Lung microvascular endothelial cell (primary cell): ENCODE measurements at places on chromosomes 16 and 17.

DNA sequence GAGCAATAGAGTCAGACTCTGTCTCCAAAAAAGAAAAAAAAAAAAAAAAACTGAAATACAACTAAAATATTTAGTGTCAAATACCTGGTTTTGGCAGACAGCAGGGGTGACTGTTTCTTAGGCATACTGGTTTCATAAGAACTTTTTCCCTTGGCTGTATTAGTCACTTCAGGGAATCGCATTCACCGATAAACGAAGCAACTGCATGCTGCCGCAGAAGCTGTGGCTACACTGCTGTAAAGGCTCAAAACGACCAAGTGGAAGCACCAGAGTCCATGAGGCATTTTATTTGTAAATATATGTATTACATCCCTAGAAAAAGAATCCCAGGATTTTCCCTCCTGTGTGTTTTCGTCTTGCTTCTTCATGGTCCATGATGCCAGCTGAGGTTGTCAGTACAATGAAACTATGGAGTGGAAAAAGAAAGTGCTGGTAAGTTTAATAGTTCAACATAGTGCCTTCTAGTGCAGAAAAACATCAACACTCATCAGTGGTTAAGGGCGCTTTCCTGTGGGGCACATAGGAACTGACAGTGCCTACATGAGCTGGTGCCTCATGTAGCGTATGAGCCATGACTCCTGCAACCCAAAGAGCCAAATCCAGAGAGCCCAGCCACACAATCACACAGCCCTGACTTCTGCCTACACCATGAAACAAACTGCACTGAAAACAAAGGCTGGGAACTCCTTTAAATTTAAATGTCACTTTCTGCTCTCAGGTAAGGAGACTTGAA, 7.3 kb downstream of the RPS15A start:
- no peak for DNase-seq

DNA sequence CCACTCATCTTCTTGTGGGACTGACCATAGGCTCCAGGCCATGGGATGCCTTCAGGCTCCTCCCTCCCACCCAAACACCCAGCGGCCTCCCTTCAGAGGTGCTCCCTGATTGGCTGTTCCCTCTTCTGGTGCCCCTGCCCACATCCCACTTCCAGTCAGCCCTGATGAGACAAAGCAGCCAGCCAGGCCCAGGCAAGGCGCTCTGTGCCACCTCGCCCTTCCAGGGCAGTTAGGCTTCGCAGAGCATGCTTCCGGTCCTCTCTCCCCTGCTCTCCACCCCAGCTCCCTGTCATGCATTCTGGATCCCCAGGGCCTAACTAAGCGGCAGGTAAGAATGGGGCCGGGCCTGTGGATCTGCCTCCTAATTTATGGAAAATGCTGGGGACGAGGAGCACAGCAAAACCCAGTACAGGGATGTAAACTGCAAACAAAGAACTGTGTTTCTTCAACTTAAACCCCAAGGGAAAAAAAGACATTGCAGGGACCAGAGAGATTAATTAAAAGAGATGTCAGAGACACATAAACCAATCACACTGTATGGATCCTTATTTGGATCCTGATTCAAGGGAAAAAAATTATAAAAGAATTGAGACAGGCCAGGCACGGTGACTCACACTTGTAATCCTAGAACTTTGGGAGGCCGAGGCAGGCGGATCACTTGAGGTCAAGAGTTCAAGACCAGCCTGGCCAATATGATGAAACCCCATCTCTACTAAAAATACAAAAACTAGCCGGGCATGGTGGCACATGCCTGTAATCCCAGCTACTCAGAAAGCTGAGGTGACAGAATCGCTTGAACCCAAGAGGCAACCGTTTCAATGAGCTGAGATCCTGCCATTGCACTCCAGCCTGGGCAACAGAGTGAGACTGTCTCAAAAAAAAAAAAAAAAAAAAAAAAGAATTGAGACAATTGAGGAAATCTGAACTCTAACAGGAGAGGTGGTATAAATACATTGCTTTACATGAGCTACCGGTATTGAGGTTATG, 26.0 kb downstream of the ZDHHC7 start:
- DNase-seq, result peak; percentile 22

GRCh38 chr16:10136916-10137315, 45.3 kb downstream of the GRIN2A start:
- no peak for DNase-seq

DNA sequence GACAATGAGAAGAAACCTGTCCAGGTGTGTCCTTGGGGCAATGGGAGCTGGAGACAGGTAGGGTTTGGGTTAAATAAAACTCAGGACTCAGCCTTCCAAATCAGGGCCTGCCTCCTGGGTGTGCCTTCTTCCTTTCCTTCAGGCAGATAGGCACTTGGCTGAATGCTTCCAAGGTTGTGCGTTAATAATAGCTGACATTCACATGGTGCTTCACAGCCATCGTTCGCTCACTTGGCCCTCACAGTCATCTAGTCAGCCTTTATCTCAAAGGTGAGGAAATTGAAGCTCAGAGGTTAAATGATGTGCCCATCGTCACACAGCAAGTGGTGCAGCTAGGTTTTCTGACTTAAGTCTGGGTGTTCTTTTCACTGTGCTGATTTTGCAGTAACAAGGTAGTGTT, 9.5 kb downstream of the NFE2L1 start:
- no peak for DNase-seq

DNA sequence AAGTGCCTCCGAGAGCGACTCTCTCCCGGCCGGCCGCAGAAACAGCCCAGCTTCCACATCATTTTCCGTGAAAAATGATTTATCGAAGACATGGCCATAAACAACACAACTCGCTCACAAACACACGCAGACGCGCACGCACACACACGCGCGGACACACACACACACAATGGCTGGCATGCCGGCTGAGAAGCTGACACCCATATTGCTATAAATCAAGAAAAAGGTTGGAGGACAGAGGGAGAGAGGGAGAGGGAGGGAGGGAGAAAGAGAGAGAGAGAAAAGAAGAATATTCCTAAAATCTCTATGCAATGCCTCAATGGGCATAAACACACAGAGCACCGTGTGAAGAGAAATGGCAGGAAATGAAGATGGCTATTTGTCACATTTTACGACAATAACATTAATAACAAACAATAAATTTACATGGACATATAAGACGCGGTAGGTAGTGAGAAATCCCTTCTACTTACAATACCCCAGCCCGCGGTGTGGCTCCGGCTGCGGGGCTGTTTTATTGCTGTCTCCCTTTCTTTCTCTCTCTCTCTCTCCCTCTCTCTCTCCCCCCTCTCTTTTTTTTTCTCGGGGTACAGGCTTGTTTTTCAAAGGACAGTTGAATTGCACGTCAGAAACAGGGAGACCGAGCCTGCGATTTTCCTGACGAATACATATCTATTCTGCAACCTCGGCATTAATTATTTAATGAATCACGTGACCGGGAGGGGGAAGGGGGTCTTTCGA, 9.5 kb downstream of the HOXB4 start:
- DNase-seq, result peak; percentile 62
